NCI-H2227 treated with DMSO at 0.1 percent for 48 hours (cell line): ENCODE measurements at places on chromosomes 2 and 18.

- DNase-seq: no peak
Measured at GRCh38 chr2:67872481-67872880, 190.3 kb downstream of the C1D start.

- DNase-seq: no peak
Measured at GRCh38 chr2:130823886-130824491, 12.7 kb upstream of the ARHGEF4 start.

DNA sequence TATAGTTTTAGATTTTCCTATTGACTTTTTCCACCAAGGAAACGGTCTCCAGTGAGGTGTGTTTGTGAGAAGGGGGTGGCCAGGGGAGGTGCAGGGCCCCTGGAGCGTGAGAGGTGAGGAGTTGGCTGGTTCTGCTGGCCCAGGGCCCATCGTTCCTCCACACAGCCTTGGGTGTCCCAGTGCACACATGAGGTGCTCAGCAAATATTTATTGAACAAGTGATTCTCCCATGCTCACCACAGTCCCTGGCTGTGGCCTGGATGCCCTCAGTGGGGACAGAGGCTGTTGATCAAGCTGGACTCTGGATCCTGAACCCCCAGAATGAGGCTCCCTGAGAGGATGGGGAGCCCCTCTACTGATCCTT is 5.0 kb downstream of the HAAO start:
- no peak for DNase-seq

GRCh38 chr18:44893966-44894365 is 213.3 kb downstream of the SETBP1 start:
- no peak for DNase-seq

- DNase-seq: no peak
Measured at GRCh38 chr18:31574359-31574758, 17.3 kb upstream of the TTR start.

DNA sequence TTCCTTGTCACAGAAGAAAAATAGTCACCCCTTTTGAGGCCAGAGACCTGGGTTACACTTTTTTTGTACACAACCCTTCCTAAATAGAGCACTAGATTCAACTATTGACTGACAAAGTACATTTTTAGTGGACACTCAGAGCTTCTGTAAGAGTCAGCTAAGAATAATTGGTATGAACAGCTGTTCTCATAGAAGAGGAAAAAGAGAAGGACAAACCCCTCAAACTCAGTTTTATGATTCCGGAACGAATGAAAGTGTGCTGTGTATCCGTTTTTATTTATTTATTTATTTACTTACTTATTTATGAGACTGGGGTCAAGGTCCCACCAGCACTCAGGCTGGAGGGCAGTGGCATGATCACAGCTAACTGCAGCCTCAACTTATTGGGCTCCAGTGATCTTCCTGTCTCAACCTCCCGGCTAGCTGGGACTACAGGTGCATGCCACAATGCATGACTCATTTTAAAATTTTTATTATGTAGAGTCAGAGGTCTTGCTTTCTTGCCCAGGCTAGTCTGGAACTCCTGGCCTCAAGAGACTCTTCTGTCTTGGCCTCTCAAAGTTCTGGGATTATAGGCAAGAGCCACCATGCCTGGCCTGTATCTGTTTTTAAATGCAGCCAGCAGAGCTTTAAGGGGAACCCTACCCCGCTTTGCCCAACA is 36.0 kb upstream of the FZD5 start:
- no peak for DNase-seq

DNA sequence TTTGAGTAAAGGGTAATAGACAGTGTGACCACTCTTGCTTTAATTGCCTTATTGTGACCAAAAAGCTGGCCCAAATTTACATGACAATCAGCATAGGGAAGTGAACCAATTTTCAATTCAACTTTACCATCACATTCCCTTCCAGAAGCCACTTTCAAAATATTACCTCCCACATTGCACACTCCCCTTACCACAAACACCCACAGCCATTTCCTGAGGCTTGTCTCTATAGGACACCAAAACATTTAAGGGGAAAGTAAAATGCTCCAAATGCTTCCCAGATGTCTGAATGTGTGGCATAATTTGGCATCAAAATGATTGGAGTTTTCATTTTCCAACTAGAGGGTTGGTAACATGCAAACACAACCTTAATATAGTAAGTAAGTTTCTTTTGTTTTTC is 616.1 kb downstream of the SLC4A3 start:
- no peak for DNase-seq

DNA sequence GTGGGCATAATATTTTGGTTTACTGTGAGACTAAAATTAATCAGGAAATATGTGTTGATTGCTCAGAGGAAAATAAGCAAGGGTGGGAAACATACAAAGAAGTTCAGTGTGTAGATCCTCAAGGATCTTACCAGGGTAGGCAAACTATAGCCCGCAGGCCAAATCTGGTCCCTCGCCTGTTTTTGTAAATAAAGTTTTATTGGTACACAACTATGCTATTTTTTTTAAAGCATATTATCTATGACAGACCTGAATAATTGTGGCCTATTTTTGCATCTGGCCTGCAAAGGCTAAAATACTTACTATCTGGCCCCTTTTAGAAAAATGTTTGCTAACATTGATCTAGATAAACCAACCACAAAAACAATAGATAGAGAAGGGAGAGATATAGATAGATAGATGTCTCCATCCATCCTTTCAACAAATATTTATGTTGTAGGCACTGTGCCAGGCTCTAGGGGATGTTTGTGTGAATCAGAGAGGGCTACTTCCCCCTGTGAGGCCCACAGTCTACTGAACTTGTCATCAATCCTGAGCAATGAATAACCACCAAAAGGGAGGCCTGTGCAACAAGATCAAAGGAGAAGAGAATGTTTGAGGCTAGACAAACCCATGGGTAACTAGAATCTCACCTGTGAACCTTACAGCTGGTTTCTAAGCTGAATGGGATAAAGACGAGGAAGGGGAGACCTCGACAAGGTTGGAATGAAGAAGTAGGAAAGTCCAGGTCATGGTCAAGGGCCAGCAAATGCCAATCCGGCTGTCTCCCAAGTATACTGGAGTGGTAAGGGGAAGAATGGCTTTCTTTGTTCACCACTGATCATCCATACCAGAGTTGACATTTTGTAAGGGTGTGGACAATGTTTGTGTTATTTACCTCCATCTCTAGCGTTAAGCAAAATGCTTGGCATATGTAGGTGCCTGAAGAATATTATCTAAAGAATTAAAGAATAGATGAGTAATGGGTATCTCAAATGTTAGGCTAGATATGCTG is 23.6 kb downstream of the ALPK2 start:
- DNase-seq: no peak

DNA sequence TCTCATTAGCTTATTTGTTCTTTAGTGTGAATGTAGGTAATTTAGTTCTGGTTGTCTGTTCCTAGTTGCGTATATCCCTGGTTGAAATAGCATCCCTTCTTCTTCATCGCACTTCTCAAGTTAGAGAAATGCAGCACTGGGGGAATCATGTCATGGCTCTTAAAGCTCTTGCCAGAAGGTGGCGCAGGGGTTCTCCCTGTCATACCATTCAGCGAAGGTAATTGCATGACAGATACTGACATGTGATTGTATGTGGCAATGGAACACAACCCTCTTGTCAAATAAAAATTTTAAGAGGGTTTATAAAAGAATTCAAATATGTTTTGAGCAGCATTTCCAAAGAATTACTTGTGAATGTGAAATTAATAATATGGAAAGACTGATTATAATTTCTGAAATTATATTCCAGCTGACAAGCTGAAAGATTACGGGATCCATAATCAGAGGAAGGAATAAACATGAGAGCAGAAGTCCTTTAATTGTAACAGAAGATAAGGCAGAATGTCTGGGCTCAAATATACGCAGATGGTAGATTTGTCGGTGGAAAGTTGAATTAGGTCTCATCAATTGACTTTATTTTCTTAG is 411.7 kb downstream of the DSEL start:
- peak; percentile 73 for DNase-seq
